Activated T-helper 2 cell treated with anti-CD3 and anti-CD28 coated beads, Interferon-gamma antibody, Interleukin-2, Interleukin-4, amounts not matched to agents 10 μg/mL and 5 μg/mL and 100 μg/mL, durations not matched to agents 14 hours and 24 hours and 36 hours (primary cell): ENCODE measurements at places on chromosomes 11 and 22. TPM values are rescaled to one million over a fixed set of nuclear protein-coding genes. Genes with fewer than 3 reads are reported as not detected.

LTO1 gene
- total RNA-seq, result 24.4 and 26.4 TPM in 2 replicates

LRRC10B gene
- total RNA-seq, result 0.07 and 0.11 TPM in 2 replicates

GRAP2 gene
- 44.1 and 46.5 TPM in 2 replicates for total RNA-seq

VSIG10L2 gene
- not detected in 2 replicates for total RNA-seq

ACP2 gene
- 23.2 and 24.5 TPM in 2 replicates for total RNA-seq

POLD3 gene
- 44.5 and 45.6 TPM in 2 replicates for total RNA-seq

HTR3A gene
- total RNA-seq, result not detected in 2 replicates

PICK1 gene
- total RNA-seq, result 9.1 and 9.5 TPM in 2 replicates

SLC29A2 gene
- total RNA-seq, result 18.7 and 19.1 TPM in 2 replicates

TECTA gene
- total RNA-seq, result 0.09 and 0.46 TPM in 2 replicates

SLC22A8 gene
- not detected in 2 replicates for total RNA-seq

INPP5J gene
- 0.18 and 0.30 TPM in 2 replicates for total RNA-seq

TUBA8 gene
- 1.8 and 2.3 TPM in 2 replicates for total RNA-seq

OR11H1 gene
- not detected in 2 replicates for total RNA-seq

MN1 gene
- total RNA-seq, result 0.09 and 0.16 TPM in 2 replicates

HEPHL1 gene
- total RNA-seq, result not detected in 2 replicates

SLC22A9 gene
- not detected in 2 replicates for total RNA-seq

DEUP1 gene
- total RNA-seq, result not detected in 2 replicates

CYB5R2 gene
- total RNA-seq, result 3.8 and 4.5 TPM in 2 replicates

CFAP300 gene
- total RNA-seq, result not detected in 2 replicates

TSPO gene
- total RNA-seq, result 126 and 127 TPM in 2 replicates

MISFA gene
- total RNA-seq, result 2.0 and 3.0 TPM in 2 replicates

MRPL49 gene
- 66.6 and 67.1 TPM in 2 replicates for total RNA-seq

OR51B5 gene
- total RNA-seq, result not detected in 2 replicates

CAVIN3 gene
- total RNA-seq, result 83.1 and 84.3 TPM in 2 replicates

DDTL gene
- 4.4 and 4.8 TPM in 2 replicates for total RNA-seq

OR8A1 gene
- not detected in 2 replicates for total RNA-seq

CLTCL1 gene
- total RNA-seq, result 0.60 and 1.5 TPM in 2 replicates
